Stimulated activated CD4-positive, alpha-beta T cell treated with anti-CD3 and anti-CD28 coated beads, Interleukin-1b, Interleukin-23, amount 100 ng/mL, for 4 hours (primary cell): ENCODE measurements at places on chromosomes 2 and 18.

- DNase-seq = no peak
These were observed 54.7 kb upstream of the B3GNT2 start for GRCh38 chr2:62141142-62141740.

DNA sequence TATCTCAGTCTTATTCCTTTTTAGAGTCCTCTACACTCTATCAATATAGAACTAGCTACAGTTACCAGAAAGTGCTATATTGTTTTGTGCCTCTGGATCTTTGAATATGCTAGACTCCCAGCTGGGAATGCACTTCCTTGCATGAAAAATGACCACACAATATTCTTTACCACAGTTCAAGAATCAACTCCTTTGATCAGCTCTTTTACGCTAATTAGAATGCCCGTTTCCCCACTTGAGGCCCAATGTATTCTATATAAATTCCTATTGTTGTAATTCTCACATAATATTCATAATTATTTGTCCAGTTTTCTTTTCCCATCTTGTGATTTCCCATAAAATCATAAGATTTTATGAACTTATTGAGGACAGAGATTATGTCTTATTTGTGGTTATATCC lies 142.2 kb downstream of the UBE2E3 start:
- no peak for DNase-seq

GRCh38 chr2:226234187-226234586 lies 565.4 kb downstream of the IRS1 start:
- no peak for DNase-seq

DNA sequence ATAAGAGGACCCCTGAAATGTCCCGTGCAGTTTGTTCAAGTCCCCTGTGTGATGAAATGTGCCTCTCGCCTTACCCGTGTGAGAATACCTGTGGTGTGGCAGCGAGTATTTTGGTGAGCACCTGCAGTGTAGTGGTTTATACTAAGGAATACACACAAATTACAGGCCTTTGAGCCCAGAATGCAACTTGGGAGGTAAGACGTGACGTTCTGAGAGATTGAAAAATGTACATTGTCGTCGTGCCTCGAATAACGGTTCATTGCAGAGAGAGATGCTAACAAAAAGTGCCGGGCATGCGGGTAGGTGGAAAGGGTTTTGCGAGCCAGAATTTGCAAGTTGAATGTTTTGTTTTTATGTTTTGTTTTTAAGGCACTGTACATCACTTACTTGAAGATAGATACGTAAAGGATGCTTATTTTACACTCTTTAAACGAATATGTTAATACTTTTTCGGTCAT lies 867 bp downstream of the RBBP8 start:
- DNase-seq = no peak
